ENCODE measurements at places on chromosomes 7 and 10.

- DNase-seq = no peak
Observed at GRCh38 chr10:133592716-133593115, 27.3 kb upstream of the SYCE1 start.

DNA sequence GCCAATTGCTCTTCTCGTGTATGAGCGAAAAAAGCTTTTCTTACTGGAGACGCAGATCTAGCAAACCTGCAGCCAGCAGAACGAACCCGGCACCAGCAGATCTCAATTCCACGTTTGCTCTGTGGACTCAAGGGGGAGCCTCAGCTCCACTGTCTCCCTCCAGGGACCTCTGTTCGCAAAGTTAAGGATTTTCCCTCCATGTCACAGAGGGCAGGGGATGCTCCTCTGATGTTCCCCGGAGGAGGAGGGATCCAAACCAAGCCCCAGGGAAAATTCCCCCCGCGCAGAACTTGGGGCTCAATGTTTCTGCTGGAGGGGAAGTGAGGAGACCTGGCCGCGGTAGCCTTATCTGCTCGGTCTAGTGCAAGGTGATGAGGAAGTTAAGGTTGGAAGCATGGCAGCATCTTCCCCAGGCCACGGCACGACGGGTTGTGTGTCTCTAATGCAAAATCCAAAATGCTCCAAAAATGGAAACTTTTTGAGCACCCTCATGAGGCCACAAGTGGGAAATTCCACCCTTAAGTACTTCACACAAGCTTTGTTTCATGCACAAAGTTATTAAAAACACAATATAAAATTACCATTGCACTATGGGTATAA, 9.0 kb downstream of the IQCE start:
- DNase-seq = peak; percentile 53

- peak; percentile 67 for DNase-seq
Observed at GRCh38 chr7:4797858-4798705, 22.7 kb downstream of the AP5Z1 start.

GRCh38 chr10:126618466-126618865, 52.0 kb downstream of the C10orf90 start:
- no peak for DNase-seq

DNA sequence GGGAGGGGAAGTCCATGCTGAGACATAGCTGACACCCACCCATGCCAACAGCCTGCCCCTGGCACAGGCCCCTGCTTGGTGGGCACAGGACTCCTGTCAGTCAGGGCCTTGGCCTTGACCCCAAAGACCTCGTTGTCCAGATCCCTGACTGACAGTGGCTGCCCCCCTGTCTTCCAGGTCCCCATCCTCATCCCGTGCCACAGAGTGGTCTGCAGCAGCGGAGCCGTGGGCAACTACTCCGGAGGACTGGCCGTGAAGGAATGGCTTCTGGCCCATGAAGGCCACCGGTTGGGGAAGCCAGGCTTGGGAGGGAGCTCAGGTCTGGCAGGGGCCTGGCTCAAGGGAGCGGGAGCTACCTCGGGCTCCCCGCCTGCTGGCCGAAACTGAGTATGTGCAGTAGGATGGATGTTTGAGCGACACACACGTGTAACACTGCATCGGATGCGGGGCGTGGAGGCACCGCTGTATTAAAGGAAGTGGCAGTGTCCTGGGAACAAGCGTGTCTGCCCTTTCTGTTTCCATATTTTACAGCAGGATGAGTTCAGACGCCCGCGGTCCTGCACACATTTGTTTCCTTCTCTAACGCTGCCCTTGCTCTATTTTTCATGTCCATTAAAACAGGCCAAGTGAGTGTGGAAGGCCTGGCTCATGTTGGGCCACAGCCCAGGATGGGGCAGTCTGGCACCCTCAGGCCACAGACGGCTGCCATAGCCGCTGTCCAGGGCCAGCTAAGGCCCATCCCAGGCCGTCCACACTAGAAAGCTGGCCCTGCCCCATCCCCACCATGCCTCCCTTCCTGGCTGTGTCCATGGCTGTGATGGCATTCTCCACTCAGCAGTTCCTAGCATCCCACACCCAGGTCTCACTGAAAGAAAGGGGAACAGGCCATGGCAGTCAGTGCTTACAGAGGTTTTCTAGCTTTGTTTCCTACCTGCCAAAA, 197.2 kb downstream of the EBF3 start:
- no peak for DNase-seq

DNA sequence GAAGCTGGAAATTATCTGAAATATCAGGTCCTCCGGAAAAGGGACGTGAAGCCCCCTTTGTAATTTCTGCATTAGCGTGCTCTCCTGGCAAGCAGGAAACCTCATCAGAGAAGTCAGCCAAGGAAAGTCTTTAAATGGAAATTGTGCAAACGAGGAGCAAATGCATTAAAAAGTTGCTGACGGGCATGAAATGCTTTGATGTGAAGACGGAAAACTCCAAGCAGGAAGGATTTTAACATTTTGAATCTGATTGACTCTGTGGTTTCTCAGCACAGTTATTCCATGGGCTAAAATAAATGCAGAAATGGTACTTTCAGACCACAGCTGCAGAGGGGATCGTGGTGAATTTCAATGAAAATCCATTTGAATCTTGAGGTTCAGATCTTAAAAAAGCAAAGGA, 167.8 kb downstream of the AHR start:
- no peak for DNase-seq

DNA sequence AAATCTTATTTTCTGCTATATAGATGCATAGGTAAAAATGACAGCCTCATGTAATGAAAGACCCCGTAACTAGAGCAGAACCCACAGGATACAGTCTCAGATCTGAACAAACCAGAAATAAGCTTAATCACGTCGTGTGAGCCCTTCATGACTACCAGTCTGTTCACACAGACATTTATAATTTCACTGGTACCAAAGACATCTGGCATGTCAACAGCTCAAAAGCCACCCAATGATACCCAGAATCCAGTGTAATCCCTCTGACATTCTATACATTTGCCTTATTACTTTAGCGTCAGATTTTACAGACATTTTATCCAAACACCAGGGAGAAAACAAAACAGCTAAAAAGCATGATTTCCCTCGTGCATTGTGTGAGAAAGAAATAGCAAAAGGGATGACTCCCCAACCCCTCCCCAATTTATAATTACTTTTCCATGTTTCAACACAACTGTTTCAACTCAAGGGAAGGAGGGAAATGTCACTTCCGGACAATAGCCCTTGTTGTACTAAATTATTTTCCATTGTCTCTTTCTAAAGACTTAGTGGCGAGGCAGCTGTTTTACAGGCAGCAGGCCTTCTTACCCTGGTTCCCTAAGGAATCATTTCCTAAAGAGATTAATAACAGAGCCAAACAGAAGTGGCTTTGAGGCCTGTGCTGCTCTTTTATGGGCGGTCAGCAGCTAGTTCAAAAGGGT, 33.2 kb downstream of the DOCK4 start:
- peak; percentile 45 for DNase-seq

DNA sequence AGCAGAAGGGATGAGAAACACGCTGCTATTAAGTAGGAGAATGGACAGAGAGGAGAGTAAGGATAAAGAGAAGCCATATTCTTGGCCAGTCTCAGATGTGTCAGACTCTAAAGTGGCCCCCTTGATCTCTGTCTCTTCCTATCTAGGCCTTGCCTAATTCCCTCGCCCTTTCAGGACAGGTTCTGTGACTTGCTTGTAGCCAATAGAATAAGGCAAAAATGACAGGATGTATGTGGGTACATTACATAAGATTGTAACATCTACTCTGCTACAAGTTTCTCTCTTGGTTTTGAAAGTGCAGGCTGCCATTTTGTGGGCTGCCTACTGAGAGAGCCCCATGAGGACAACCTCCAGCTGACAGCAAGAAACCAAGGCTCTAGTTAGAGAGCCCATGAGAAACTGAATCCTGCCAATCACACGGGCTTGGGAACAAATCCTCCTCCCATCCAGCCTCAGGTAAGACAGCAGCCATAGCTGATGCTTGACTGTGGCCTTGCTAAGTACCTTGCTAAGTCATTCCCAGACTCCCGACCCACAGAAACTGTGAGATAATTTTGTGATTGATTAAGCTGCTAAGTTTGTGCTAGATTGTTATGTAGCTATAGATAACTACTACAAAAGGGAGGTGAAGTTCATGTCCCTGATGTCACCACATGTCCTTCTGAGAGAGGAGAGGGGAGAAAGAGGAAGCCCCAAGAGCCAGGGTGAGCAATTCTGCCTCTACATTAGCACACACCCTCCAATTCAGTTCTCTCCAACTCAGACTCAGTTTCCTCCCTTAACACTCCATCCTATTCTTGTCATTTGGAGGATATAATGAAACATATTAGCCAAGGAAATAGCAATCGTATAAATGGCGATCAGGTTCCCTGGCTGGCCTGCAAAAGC, 185.5 kb downstream of the SGMS1 start:
- no peak for DNase-seq

DNA sequence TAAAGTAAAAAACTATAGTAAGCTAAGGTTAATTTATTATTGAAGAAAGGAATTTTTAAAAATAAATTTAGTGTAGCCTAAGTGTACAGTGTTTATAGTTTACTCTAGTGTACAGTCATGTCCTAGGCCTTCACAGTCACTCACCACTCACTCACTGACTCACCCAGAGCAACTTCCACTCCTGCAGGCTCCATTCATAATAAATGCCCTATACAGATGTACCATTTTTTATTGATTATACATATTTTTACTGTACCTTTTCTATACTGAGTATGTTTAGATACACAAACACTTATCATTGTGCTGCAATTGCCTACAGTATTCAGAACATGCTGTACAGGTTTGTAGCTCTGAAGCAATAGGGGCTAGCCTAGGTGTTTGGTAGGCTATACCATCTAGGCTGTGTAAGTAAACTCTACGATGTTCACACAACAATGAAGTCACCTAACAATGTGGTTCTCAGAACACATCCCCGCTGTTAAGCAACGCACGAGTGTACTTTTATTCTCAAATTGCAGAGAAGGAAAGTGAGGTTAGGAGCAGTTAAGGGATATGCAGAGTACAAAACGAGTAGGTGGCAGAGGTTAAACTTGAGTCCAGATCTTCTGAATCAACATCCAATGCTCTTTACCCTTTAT, 38.9 kb upstream of the PLCE1 start:
- no peak for DNase-seq

DNA sequence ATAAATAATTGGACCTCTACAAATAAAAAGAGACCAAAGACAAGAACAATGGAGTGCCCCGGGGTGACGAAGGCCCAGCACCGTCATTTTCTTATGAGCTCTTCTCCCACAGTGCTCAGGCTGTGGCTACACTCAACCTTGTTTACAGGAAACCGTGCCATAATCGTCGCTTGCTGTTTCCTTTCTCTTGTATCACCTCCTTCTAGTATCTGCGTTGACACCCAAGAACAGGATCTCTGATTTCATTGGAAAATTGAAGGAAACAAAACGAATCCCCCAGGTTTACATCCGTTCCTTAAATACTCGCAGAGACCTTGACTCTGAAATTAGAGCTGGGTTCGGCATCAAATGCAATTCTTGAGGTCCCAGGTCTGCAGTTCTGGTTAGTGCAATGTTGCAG, 1.7 kb upstream of the IGFBP3 start:
- DNase-seq = no peak

DNA sequence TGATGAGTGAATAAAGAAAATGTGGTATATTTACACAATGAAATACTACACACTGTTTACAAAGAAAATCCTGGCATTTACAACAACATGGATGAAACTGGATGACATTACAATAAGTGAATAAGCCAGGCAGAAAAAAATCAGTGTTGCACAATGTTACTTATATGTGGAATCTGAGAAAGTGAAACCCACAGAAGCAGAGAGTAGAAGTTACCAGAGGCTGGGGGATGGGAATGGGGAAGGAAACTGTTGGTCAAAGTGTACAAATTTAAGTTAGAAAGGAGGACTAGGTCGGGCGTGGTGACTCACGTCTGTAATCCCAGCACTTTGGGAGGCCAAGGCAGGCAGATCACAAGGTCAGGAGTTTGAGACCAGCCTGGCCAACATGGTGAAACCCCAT, 538.5 kb upstream of the MKI67 start:
- no peak for DNase-seq

- DNase-seq = no peak
Observed at GRCh38 chr10:130652964-130653578, 516.9 kb downstream of the GLRX3 start.

DNA sequence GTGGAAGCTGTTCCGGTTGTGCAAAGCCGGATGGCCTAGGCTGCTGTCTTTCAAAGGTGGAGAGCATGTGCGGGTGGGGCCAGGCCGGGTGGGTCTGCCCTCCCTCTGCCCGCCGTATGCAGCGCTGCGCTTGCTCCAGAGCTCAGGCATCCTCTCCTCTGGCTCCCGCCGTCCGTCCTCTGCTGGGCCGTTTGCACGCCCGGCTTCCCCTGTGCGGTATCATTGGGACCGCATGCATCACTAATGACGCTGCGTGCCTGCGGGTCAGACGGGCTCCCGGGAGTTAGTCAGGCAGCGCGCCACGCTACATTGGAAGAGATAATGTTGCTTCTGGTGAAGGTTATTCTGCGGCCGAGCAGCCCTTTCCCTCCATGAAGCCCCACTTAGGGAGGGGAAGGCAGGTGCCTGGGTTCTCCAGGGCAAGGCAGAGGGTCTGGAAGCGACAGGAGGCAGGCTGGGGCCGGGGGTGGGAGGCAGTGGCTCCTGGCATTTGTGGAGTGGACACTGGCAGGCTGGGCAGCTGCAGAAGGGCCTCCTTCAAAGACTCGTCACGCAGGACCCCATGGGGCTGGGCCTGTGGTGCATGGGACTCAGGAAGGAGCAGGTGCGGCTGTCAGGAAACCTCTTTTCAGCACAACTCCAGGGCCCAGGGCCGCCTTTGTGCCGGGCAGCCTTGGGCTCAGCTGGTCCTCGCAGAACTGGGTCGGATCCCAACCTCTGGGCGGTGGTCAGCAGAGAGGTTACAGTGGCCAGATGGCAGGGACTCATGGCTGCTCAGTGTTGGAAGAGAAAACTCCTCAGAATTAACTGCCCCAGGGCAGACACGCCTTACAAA, 318.5 kb downstream of the WDR37 start:
- DNase-seq = no peak

DNA sequence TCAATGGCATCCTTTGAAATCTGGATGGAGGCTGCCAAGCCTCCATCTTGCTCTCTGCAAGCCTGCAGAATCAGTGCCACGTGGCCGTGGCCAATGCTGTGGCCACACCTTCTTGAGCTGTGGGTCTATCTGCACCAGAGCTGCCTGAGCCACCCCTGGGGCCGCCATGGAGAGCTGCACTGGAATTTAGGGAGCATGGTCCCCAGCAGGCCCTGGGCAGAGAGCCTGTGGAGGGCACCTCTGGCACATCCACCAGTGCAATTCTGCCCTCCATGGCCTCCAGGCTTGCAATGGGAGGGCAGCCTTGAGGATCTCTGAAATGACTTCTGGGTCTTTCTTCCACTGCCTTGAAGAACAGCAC, 55.6 kb upstream of the NKX6-2 start:
- DNase-seq = no peak

- DNase-seq = no peak
Observed at GRCh38 chr7:63113713-63114285, 884.9 kb upstream of the ZNF722 start.
